ENCODE measurements at places on chromosomes 16 and 17.

DNA sequence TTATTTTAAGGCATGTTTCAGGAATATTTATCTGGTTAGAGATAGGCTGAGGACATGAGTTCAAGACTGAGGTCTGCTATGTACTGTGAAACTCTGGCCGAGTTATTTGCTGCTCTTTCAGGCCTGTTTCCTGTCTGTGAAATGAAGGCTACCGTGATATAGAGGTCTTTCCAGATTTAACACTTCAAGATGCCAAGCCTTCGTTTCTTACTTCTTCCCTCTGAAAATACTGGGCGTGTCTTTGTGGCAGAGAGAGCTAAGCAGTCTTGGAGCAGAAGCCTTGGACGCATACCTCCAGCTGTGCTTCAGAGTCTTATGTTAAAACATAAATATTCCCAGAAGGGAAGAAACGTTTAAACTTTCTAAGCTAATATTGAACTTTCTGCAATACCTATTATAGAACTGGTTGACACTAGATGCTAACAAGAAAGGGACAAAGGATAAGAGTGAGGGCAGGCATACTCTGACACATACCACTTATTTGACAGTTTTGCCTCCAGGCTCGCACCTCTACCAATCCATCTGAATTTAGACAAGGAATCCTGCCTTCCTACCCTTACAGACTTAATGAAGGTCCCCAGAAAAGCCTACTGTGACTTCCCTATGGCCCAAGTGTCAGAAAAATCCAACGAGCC, 17.5 kb downstream of the WIPI1 start:
- DNase-seq = no peak

DNA sequence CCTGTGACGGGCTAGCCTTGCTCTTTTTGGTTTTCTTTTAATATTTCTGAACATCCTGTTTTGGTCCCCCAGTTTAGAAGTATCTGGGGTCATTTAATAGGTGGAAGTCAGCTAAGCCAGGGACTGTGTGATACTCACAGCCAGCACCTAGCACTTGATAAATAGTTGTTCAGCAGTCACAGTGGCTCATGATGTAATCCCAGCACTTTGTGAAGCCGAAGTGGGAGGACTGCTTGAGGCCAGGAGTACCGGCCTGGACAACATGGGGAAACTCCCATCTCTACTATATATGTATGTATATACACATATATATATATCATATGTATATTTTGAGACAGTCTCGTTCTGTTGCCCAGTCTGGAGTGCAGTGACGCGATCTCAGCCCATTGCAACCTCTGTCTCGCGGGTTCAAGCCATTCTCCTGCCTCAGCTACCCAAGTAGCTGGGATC, 1.8 kb upstream of the ZNRF1 start:
- DNase-seq = no peak

GRCh38 chr17:50487213-50488096, 8.8 kb downstream of the RSAD1 start:
- DNase-seq = peak; percentile 90

GRCh38 chr17:79630821-79631639, 20.2 kb upstream of the RBFOX3 start:
- DNase-seq = no peak

GRCh38 chr17:19278729-19279128, 41.6 kb downstream of the EPN2 start:
- DNase-seq = no peak

- no peak for DNase-seq
Measured at GRCh38 chr17:68505951-68506350, 6.3 kb upstream of the PRKAR1A start.

GRCh38 chr17:80731323-80731722, 186.7 kb downstream of the RPTOR start:
- DNase-seq = no peak

DNA sequence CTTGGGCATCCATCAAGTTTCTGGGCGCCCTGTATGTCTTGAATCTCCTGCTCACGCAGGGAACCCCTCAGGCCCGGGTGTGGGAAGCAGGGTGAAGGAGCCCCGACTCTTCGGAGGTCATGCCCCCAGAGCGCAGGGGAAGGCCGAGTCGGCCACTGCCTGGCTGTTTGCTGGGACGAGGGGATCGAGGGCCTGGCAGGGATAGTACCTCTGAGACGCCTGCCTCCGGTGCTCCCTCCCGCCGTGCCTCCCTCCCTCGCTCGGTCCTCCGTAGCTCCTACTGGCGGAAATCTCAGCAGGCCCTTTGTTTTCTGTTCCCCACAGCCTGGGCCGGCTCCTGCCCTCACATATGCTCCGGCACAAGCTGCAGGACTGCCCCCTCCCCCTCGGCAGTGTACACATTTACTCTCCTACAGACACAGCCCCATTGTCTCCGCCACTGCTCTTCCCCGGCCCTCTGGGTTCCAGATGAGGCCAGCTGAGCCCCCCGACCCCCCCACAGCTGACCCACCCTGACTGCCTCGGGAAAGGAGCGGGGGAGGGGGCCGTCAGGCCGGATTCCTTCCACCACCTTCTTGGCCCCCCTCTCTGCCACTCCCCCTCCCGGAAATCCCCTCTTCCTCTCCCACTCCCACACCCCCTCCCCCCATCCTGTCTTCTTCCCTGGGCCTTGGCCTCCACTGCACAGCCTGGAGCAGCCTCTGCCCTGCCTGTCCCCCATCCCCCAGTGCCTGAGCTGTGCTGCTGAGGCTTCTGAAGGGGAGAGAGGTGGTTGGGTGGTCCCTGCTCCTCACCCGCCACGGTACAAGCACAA, 1.4 kb downstream of the TRAF4 start:
- peak; percentile 52 for DNase-seq

DNA sequence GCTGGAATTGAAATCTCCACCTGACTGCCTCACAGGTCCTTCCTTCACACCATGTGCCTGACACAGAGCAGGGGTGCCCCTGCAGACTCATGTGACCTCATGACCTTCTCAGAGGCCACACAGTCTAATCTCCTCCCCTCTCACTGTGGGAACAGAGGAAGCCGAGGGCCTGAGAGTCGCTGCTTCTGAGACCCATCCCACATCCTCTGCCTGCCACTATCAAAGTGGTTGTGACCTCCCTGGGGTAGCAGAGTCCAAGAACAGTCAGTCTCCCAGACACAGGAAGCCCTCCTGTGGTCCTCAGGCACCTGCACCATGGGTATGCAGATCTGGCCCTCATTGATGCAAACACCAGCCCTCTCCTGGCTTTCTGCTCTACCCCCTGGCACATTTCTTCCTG, 78.5 kb downstream of the RAB11FIP4 start:
- no peak for DNase-seq

DNA sequence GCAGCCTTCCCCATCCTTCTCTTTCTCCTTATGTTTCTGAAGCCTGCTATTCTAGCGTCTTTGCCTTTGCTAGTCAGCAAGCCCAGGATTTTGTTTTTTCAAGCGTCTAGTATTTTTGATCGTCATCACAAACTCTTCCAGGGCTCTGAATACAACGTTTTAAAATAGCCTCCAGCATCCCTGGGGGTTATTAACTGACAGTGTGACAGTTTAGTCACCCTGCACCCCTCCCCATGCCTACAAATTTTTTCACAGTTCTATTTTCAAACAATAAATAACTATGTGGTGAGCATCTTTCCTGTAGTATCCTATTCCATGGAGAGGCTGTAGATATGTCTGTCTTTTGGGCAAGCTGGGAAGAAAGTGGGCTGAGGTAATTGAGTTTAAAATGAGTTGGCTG, 280.9 kb downstream of the MAP2K4 start:
- DNase-seq = no peak

- no peak for DNase-seq
Measured at GRCh38 chr17:73369111-73369521, 57.3 kb upstream of the CDC42EP4 start.

DNA sequence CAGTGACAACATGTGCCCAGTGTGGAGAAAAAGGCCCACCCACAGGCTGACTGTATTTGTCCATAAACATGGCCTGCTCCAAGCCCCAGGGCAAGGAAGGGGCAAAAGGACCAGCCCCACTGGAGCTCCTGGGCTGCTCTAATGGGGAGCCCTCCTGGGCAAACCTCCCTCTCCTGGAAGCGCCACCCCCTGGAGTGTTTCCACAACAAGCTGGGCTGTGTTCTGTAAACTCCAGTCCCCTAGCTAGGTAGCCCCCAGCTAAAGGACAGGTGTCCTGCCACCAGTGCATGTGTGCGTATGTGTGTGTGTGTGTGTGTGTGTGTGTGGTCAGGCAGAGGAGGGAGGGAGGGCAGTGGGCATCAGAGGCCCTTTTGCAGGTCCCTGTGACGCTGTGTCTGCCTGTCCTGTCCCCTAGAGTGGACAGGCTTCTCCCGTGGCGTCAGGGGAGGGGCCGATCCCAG, 11.3 kb upstream of the STAC2 start:
- DNase-seq = no peak

DNA sequence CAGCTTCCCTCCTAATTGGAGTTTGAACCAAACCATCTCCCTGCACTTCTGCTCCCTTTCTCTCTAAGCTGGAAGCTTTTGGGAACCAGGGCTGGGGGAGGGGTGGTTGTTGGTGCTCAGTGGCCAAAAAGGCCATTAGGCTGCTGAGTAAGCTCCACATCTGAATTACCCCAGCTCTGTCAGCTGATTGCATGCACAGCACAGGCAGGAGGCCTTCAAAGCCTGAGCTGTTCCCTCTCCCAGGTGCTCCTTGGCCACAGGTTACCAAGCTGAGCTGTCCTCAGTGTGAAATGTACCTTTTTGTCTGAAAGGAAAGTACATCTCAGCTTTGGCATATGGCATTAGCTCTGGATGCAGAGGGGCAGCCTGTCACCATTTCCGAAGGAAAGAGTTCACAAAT, 6.2 kb upstream of the TBKBP1 start:
- DNase-seq = peak; percentile 17

GRCh38 chr16:49127103-49127502, 154.5 kb downstream of the CBLN1 start:
- peak; percentile 39 for DNase-seq

GRCh38 chr17:10421900-10422542, at the start of gene MYH8:
TSS of gene MYH8 (minus strand) at chr17:10421950. CDS start at chr17:10420227, 1,723 bp downstream.
- no peak for DNase-seq

Data from MCF 10A (cell line).